ENCODE measurements at places on chromosomes 7 and 10.

- no peaks in the 10 kb centered on the region for H3K36me3 ChIP-seq
- no peaks in the 10 kb centered on the region for H3K4me1 ChIP-seq
- H3K27ac ChIP-seq = no peak overlapping the region
- no peak overlapping the region for H3K4me3 ChIP-seq
- no peak for DNase-seq
- no peaks in the 10 kb centered on the region for H3K27me3 ChIP-seq
Measured at GRCh38 chr10:76049581-76050290, 618.3 kb downstream of the LRMDA start.

GRCh38 chr10:124075231-124075955 lies 18.0 kb downstream of the CHST15 start:
- no peak overlapping the region for H3K4me3 ChIP-seq
- no peak overlapping the region for H3K27ac ChIP-seq
- H3K36me3 ChIP-seq = no peaks in the 10 kb centered on the region
- DNase-seq = no peak

DNA sequence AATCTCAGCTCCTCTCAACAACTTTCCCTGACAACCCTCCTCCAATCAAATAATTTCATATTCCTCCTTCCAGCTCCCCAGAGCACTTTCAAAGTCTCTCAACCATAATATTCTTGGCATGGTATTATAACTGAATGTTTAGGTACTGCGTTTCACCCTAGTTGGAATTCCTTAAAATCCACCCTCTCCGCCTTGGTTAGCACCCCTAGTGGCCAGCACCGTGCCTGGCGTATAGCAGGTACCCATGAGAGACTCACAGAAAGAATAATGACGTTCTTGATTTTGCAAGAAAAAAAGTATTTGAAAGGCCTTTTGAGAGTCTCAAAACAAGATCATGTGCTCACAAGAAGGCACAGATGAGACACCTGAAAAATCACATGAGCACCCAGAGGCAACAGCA lies 50.9 kb downstream of the GLI3 start:
- H3K4me3 ChIP-seq = no peak overlapping the region
- no peak overlapping the region for H3K27ac ChIP-seq
- no peak for DNase-seq

DNA sequence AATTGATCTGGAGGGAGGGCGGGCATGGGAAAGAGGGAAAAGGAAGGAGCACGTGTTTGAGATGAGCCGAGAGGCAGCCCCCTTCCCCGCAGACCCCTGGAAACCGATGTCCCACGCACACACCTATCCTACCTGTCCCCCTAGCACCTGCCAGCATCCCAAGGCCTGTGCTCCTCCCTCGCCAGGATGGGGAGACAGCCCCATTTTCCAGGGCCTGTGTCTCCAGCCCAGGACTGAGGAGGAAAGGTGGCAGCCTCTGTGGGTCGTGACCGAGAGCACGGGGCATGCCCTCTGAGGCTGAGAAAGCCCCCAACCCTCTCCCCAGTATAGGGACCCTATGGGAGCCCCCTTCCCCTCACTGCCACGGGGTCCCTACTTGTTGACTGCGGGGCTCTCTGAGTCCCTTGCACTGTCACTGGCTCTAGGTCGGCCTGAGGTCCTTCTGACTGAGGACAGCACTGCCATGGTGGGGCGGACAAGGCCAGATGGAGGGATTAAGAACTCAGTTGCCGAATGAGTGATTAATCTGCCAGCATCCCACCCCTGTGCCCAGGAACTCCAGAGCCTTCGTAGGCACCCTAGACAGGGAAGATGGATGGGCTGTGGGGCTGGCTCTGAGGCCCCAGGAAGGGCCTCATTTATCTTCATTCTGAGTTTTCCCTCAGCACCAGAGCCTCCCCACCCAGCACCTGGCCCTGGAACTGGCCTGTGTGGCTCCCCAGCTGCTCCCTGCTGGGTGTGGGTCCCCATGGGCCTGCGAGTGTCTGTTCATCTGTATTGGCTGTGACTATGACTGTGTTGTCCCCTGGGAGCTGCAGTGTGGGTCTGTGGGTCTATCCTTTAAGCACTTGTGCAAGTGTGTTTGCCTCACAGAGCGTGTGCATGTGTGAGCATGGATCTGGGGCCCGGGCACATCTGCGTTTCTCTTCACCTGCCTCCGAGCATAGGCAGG lies 26.0 kb downstream of the CRHR2 start:
- no peak overlapping the region for H3K4me3 ChIP-seq
- H3K27me3 ChIP-seq = no peaks in the 10 kb centered on the region
- no peak overlapping the region for H3K27ac ChIP-seq
- DNase-seq = no peak
- no peaks in the 10 kb centered on the region for H3K4me1 ChIP-seq
- no peaks in the 10 kb centered on the region for H3K36me3 ChIP-seq

DNA sequence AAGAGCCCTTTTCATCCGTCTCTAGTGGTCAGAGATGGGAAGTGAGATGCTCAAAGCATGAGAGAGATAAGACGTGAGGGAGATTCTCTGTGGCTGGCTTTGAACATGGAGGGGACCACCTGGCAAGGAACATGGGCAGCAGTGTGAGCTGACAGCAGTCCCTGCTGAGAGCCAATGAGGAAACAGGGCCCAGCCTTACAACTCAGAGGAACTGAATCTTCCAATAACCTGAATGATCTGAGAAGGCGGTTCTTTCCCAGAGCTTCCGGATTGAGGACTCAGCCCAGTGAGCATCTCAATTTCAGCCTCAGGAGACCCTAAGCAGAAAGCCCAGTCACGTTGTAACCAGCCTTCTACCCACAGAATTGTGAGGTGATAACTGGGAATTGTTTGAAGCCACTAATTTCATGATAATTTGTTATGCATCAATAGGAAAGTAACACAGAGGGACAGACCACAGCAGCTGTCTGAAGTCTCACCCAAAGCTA lies 33.9 kb upstream of the IKZF1 start:
- H3K4me3 ChIP-seq = no peak overlapping the region
- H3K36me3 ChIP-seq = no peaks in the 10 kb centered on the region
- H3K27ac ChIP-seq = no peak overlapping the region
- no peaks in the 10 kb centered on the region for H3K4me1 ChIP-seq
- no peak for DNase-seq
- no peaks in the 10 kb centered on the region for H3K27me3 ChIP-seq

DNA sequence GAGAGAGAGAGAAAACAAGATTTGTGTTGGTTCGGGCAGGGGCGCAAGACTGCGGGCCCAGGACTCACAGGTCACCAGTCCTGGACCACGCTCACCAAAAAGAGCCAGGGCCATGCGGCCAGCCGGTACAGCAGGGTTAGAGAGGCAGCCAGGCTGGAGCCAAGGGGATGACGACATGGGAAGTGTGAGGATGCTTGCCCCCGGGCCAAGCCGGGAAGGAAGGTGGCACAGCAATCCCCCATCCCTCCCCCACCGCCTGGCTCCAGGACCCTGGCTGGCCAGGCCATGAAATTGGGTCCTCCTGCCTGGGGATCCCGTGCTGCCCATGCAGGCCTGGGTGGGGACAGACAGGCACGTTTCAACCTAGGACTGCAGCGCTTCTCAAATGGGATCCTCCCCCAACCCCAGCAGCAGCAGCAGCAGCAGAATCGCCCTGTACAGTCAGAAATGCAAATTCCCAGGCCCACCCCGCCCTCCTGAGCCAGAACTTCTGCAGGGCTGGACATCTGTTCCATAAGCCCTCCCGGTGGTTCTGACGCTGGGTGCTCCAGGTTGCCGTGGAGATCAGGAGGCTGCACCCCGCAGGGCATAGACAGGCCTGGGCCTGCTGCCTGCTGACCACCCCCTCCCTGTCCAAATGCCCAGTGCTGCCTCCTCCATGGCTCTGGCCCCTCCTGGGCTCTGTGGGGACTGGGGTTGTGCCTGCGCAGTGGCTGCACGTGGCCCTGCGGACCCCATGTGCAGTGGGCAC lies 35.0 kb downstream of the YKT6 start:
- H3K36me3 ChIP-seq = no peaks in the 10 kb centered on the region
- DNase-seq = no peak
- no peaks in the 10 kb centered on the region for H3K4me1 ChIP-seq

DNA sequence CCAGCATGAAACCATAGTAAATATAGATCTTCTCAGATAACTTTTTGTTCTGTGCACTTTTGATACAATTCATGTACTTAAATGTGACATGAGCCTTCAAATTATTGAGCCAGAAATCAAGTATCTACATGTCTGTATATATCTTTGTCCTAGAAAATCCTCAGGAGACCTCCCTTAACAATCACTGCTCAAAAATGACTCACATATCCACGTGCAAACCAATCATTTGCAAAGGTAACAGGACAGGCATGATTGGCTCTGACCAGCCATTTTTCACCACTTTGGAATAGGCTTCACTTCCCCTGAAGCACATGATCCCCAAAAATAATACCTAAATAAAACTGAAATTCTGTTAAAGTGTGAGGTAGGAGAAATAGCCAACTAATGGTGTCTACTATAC lies 902.5 kb downstream of the PCDH15 start:
- no peaks in the 10 kb centered on the region for H3K36me3 ChIP-seq
- no peaks in the 10 kb centered on the region for H3K4me1 ChIP-seq
- no peak overlapping the region for H3K4me3 ChIP-seq
- no peaks in the 10 kb centered on the region for H3K27me3 ChIP-seq

GRCh38 chr10:1978584-1978983 lies 241.3 kb upstream of the ADARB2 start:
- H3K27ac ChIP-seq = no peak overlapping the region
- H3K27me3 ChIP-seq = no peaks in the 10 kb centered on the region
- H3K4me1 ChIP-seq = no peaks in the 10 kb centered on the region
- H3K36me3 ChIP-seq = no peaks in the 10 kb centered on the region

All from aorta (tissue), 5 donors.